Activated naive CD8-positive, alpha-beta T cell treated with anti-CD3 and anti-CD28 coated beads, Interleukin-2, amount 10 ng/mL, durations not matched to agents 7 days and 5 days (primary cell): ENCODE measurements at places on chromosomes 7 and 10.

DNA sequence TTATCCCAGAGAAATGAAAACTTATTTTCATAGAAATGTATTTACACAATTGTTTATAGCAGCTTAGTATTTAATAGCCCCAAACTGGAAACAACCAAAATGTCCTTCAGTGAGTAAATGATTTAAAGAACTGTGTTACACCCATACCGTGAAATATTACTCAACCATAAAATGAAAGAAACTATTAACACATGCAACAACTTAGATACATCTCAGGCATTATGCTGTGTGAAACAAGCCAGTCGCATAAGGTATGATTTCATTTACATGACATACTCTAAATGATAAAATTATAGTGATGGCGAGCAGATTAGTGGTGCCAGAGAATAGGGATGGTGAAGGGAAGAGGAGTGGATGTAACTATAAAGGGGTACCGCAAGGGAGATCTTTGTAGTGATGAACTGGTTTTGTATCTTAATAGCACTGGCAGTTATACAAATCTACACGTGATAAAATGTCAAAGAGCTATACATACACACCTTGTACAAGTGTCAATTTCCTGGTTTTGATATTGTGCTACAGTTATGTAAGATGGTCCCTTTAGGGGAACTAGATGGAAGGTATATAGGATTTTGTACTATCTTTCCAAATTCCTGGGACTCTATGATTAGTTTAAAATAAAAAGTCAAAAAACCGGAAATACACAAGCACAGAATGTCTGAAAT is 40.5 kb downstream of the MACC1 start:
- peaks cover 8% of the 10 kb centered on the region for H3K27me3 ChIP-seq
- no peaks in the 10 kb centered on the region for H3K36me3 ChIP-seq
- no peak for DNase-seq
- H3K4me3 ChIP-seq = no peak overlapping the region

DNA sequence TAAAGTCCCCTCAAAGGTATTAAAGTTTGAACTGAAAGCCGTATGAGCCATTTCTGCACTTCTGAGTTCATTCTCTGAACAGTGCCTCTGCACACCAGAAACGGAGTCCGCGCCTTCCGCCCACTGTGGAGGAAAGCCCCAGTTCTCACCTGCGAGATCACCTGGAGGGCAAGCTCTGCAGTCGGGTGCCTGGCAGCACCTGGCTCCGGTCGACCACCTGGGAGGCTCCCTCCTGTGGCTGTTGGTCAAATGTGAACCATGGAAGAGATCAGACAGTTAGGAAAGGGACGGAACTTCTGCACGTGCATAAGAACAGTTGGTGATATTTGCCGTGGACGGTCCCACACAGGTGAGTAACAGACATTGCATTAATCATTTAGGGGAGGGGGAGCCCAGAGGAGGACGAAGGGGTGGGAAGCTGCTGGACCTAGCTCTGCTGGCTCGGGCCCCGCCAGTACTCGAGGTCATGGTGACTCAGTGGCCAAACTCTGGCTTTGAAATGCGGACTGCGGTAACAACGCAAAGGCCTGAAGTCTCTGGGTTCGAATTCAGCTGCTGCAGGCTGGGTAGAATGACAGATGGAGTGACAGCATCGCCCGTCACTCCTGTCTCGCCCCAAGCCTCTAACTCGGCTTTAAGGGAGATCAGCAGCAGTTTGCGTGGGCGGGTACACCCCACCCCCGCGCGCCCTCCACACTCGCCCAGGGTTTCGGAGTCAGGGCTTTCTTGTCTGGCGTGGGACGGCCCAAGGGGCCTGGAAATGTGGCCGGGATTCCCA is 1.7 kb upstream of the DPYSL4 start:
- peaks cover 2% of the 10 kb centered on the region for H3K4me1 ChIP-seq
- no peak for DNase-seq
- no peak overlapping the region for H3K27ac ChIP-seq
- H3K36me3 ChIP-seq = no peaks in the 10 kb centered on the region
- H3K27me3 ChIP-seq = peaks cover 49% of the 10 kb centered on the region
- peak overlapping the region; percentile 8 for H3K4me3 ChIP-seq

- H3K27me3 ChIP-seq = peaks cover 4% of the 10 kb centered on the region
- DNase-seq = no peak
- H3K4me1 ChIP-seq = no peaks in the 10 kb centered on the region
- no peak overlapping the region for H3K27ac ChIP-seq
- H3K36me3 ChIP-seq = no peaks in the 10 kb centered on the region
- no peak overlapping the region for H3K4me3 ChIP-seq
Observed at GRCh38 chr10:96501985-96502384, 11.7 kb downstream of the TLL2 start.

DNA sequence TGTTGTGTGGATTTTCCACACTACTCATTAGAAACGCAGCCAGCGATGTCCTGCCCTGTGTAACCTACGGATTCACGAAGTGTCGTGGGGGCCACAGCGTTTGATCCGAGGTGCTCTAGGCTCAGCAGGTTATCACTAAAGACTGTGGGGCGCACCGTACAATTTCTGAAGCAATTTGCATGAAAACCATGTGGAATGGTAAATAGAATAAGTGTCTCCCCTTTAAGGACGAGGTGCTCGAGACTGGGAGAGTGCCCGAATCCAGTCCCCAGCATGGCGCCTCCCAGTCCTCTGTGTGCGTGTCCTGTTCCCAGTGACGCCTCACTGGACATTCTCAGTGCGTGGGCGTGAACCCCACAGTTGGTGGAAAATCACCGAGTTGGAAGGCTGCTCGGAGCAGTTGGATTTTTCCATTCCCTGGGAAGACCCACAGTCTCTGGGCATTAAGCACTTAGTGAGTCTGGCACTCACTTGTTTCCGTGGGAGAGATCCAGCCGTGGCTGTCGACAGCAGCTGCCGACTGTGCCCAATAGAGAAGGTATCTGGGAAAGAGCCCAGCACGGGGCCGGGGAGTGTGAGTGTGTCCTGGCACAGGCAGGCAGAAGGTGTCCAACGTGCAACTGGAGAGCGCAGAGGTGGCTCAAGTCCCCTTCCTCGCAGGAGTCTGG is 37.0 kb downstream of the PFKP start:
- no peak for DNase-seq
- no peaks in the 10 kb centered on the region for H3K27me3 ChIP-seq
- H3K36me3 ChIP-seq = peaks cover 39% of the 10 kb centered on the region
- H3K27ac ChIP-seq = no peak overlapping the region
- H3K4me1 ChIP-seq = peaks cover 3% of the 10 kb centered on the region
- H3K4me3 ChIP-seq = no peak overlapping the region
